ENCODE measurements at places on chromosomes 12 and 14.
A peak's percentile ranks its signal among the peaks of the same experiment; 100 is the strongest.

- DNase-seq = peak; percentile 58
These were observed at the start of gene CD27 for GRCh38 chr12:6444704-6445688. Gene CD27 (plus strand): TSS chr12:6444955. CDS start chr12:6445096, 141 bp downstream.

DNA sequence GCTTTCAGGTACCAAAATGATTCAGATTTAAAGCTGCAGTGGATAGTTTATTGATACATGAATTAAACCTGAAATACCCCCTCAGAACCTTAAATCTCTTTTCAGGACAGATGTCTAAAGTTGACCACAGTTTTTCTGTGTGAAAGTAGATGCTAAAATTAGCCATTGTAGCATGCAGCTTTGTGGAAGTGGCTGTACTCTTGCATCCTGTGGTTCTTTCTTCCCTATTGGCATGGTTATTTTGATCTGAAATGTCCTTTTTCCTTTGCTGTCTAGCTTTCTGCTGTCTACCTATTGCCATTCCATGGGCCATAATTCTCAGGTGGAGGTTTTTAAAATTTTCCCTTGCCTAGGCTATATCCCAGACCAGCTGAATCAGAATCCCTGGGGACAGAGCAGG is 455.6 kb downstream of the ZFP36L1 start:
- no peak for DNase-seq

DNA sequence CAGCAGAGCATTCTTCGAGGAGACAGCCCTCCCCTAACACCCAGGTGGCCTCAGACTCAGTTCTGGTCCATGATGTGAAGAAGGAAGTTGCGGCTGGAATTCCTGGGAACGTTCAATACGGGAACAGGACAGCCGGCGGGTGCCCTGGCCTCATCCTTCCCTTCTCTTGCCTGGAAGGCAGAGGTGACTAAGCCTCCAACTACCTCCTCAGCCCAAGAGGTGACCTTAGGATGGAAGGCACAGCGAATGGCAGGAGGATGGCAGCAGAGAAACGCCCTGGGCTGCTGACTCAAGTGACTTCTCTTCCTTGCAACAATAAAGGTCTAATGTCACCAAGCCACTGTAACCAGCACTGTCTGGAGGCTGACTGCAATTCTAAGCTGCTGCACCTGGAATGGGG is 36.1 kb downstream of the DHX37 start:
- no peak for DNase-seq

- no peak for DNase-seq
These were observed 147.9 kb upstream of the SEL1L start for GRCh38 chr14:81681541-81681940.

DNA sequence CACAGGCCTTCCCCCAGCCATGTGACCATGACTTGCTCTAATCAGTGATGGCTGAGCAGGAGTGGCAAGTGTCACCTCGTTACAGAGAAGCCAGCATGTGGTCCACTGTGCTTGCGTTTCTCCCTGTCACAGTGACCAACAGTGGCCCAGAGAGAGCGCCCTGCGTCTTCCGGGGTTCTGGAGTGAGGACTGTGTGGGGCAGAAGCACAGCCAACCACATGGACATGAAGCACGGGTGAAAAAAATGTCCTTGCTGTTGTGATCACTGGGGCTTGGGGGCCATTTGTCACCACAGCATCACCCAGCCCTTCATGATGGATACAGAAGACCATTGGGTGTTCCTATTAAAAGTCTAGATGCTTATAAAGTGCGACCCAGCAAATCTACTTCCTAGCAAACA is 174.6 kb upstream of the C14orf180 start:
- no peak for DNase-seq

- no peak for DNase-seq
These were observed 25.3 kb downstream of the HRK start for GRCh38 chr12:116855744-116856470.

DNA sequence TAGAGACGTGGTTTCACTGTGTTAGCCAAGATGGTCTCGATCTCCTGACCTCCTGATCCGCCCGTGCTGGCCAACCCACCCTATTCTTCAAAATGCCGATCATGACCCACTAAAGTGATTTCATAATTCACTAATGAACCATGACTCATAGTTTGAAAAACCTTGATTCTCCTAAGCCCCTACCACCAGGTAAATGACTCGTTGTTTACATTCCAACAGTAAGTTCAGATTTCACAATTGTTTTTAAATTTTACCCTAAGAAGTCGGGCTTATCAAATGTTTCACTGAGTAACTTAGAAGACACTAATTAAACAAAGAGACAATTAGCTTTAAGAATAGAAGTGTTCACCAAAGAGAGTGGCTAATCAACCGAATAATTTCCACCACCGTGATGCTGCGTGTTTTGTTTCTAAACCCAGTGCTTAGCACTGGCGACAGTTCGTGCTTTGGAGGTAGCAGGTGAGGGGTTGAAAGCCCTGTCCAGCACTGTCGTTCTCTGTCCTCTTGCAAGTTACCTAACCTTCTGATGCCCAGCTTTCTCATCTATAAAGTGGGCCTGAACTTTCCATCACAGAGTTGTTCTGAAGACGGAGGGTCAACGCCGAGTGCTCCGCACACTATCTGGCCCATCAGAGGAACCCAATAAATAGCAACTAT is 136.5 kb downstream of the NTF3 start:
- DNase-seq = no peak

DNA sequence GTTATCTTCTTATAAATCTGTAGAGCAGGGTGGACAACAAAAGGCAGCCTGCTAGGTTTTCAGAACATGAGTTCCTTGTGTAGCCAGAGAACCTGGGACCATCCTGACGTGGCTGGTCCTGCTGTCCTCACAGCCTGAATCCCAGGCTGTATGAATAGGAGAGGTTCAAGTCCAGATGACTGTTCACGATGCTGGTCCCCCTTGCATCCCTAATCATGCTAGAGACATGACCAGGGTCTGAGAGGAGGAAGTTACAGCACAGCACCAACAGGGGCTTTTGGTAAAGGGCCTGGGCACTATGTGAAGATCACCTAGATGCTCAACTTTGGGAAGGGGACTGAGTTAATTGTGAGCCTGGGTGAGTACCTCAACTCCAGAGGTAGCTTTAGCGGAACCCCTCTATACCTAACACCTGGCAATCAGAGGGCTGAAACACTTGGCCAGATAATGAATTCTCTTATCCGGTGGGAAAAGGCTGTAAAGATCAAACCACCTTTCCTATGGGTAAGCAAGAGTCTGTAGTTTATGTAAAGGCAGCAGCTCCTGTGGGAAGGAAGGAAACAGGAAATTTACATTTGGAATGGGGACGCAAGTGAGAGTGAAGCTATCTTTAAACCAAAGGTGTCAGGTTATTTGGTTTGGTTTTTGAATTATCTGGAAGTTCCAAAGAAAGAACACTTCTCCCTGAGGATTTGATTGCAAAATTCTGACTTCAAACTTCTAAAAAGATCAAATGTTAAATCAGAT is 112.8 kb downstream of the DAD1 start:
- DNase-seq = no peak

GRCh38 chr12:120399531-120399930 is 30.6 kb upstream of the MSI1 start:
- no peak for DNase-seq

GRCh38 chr12:57724936-57725740 is 13.4 kb downstream of the AGAP2 start:
- DNase-seq = peak; percentile 19

- DNase-seq = no peak
These were observed 568.3 kb downstream of the FSCB start for GRCh38 chr14:43938588-43939281.

GRCh38 chr12:75452675-75453330 is 27.8 kb upstream of the GLIPR1 start:
- no peak for DNase-seq

Data from CD4-positive, alpha-beta memory T cell (primary cell).